ENCODE measurements at places on chromosomes 2 and 18.
A peak's percentile ranks its signal among the peaks of the same experiment; 100 is the strongest.

- no peak for DNase-seq
- H3K27ac ChIP-seq, result no peak overlapping the region
- no peak overlapping the region for H3K4me3 ChIP-seq
- no peaks in the 10 kb centered on the region for H3K36me3 ChIP-seq
- H3K4me1 ChIP-seq, result no peaks in the 10 kb centered on the region
- no peaks in the 10 kb centered on the region for H3K27me3 ChIP-seq
Measured at GRCh38 chr18:31270578-31270977, 47.4 kb upstream of the DSG1 start.

DNA sequence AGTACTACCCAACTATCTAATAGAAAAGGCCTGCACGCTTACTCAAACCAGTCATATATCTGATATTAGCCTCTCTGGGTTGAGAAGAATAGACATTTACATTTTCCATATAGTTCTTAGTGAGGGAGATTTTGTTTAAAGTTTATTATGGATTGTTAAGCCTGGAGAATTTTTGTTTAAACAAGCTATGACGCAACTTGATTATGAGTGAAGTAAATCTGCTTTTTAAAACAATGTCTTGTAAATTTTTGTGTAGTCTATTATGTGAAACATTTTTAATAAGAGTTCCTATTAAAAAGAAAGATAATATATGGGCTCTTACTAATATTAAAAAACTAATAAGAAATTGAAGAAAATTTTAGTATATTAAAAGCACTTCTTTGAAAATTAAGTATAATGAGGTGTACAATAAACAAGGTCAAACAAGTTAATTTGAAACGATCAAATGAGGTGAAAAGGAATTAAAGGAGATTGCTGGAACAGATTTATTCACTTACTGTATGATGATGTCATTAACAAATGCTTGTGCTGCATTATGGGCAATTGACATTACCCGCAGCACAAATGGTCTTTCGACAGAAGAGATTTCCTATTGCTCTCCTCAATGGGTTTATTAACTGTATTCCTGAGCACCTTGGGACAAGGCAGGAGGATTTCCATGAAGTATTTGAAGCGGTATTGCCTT, 229.2 kb upstream of the SMIM21 start:
- no peaks in the 10 kb centered on the region for H3K36me3 ChIP-seq
- DNase-seq, result no peak
- no peak overlapping the region for H3K4me3 ChIP-seq
- no peak overlapping the region for H3K27ac ChIP-seq
- H3K4me1 ChIP-seq, result no peaks in the 10 kb centered on the region

GRCh38 chr2:68388772-68389171, 23.7 kb downstream of the PLEK start:
- no peaks in the 10 kb centered on the region for H3K27me3 ChIP-seq
- H3K36me3 ChIP-seq, result peaks cover 6% of the 10 kb centered on the region
- no peak for DNase-seq
- H3K27ac ChIP-seq, result peak overlapping the region; percentile 94

DNA sequence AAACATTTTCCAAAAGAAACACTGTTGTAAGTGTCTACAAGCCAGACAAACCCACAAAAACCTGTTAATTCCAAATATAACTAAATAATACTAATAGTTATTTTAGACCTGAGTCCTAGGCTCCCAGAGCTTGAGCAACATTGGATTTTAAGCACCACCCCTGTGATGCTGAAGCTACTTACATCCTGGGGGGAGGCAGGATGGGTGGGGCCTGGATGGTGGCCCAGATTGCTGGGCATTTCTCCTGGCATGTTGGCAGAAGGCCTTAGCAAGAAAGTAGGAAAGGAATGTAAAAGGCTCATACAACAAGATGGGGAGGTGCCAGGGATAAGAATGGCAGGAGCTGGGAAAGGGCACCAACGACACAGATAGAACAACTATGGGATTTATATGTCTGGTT, 50.7 kb upstream of the OTX1 start:
- no peak for DNase-seq
- H3K36me3 ChIP-seq, result no peaks in the 10 kb centered on the region
- H3K27me3 ChIP-seq, result no peaks in the 10 kb centered on the region
- no peak overlapping the region for H3K4me3 ChIP-seq
- no peaks in the 10 kb centered on the region for H3K4me1 ChIP-seq

DNA sequence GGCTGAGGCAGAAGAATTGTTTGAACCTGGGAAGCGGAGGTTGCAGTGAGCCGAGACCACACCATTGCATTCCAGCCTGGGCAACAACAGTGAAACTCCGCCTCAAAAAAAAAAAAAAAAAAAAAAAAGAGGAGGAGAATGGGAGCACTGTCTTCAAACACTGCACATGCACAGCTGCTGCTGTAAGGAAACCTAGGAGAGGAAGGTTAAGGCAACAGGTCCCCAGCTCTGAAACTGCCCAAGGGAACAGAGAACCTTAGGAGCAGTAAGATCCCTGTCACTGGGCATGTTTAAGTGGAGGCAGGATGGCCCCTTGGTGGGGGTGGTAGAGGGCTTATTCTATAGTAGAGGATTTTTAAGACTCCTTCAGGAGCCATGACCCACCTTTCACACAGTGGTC, 111.2 kb downstream of the CLIP4 start:
- no peak overlapping the region for H3K4me3 ChIP-seq
- H3K4me1 ChIP-seq, result no peaks in the 10 kb centered on the region
- no peak overlapping the region for H3K27ac ChIP-seq
- no peak for DNase-seq

GRCh38 chr2:31859959-31860358, 150.8 kb downstream of the MEMO1 start:
- H3K27me3 ChIP-seq, result no peaks in the 10 kb centered on the region
- no peaks in the 10 kb centered on the region for H3K36me3 ChIP-seq
- no peaks in the 10 kb centered on the region for H3K4me1 ChIP-seq
- H3K4me3 ChIP-seq, result no peak overlapping the region
- H3K27ac ChIP-seq, result no peak overlapping the region

DNA sequence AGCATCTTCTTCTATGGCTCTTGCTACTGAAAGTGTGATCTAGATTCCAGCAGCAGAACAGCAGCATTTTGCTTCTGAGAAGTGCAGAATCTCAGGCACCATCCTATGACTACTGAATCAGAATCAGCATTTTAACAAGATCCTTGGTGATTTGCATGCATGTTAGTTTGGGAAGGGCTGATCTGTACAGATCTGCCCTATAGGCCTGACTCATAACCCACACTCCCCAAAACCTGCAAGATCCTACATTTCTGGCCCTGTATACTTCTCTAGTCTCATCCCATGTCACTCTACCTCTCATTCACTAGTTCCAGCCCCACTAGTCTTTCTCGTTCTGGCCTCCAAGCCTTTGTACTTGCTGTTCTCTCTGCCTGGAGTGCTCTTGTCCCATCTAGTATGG, 15.7 kb upstream of the DARS1 start:
- H3K36me3 ChIP-seq, result no peaks in the 10 kb centered on the region
- H3K4me3 ChIP-seq, result no peak overlapping the region
- peaks cover 9% of the 10 kb centered on the region for H3K4me1 ChIP-seq
- no peak for DNase-seq
- no peak overlapping the region for H3K27ac ChIP-seq
- H3K27me3 ChIP-seq, result no peaks in the 10 kb centered on the region

DNA sequence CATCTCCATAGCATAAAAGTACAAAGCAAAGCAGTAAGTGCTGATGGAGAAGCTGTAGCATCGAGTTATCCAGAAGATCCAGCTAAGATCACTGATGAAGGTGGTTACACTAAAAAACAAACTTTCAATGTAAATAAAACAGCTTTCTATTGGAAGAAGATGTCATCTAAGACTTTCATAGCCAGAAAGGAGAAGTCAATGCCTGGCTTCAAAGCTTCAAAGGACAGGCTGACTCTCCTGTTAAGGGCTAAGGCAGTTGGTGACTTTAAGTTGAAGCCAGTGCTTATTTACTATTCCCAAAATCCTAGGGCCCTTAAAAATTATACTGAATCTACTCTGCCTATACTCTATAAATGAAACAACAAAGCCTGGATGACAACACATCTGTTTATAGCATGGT, 44.0 kb downstream of the METTL8 start:
- DNase-seq, result no peak
- H3K36me3 ChIP-seq, result no peaks in the 10 kb centered on the region
- no peak overlapping the region for H3K27ac ChIP-seq
- no peaks in the 10 kb centered on the region for H3K4me1 ChIP-seq

DNA sequence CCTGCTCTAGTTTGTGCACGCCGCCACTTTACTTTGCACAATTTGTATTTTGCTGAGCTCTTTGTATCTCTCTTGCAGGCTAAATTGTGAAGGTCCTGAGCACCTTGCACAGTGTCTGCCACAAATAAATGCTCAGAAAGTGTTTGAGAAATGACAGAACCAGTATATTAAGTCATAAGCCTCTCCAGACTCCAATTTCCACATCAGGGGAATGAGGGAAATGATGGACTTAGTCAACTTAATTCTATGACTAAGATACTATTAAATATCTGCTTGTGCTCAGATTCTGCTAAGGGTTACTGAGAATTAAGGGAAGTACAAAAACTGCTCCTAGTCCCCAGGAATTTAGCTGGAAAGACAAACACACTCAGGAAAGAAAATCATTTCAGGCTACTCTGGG, 239.1 kb upstream of the SLC14A2 start:
- DNase-seq, result no peak
- no peak overlapping the region for H3K4me3 ChIP-seq
- no peaks in the 10 kb centered on the region for H3K36me3 ChIP-seq
- no peak overlapping the region for H3K27ac ChIP-seq
- H3K4me1 ChIP-seq, result no peaks in the 10 kb centered on the region

DNA sequence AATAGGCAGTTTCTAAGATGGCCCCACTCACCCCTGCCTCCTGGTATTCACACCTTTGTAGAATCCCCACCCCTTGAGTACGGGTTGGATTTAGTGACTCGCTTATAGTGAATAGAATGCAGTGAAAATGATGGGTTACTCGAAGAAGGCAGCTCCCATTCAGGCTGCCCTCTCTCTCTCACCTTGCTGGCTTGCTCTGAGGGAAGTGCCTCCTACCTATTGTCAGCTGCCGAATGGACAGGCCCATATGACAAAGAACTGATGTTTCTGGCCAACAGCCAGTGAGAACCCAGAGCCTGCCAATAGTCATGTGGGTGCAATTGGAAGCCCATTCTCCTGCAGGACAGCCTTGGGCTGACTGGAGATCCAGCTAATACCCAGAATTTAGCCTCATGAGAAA, 22.1 kb upstream of the RNF103 start:
- no peak overlapping the region for H3K4me3 ChIP-seq
- H3K27me3 ChIP-seq, result no peaks in the 10 kb centered on the region
- no peaks in the 10 kb centered on the region for H3K36me3 ChIP-seq

DNA sequence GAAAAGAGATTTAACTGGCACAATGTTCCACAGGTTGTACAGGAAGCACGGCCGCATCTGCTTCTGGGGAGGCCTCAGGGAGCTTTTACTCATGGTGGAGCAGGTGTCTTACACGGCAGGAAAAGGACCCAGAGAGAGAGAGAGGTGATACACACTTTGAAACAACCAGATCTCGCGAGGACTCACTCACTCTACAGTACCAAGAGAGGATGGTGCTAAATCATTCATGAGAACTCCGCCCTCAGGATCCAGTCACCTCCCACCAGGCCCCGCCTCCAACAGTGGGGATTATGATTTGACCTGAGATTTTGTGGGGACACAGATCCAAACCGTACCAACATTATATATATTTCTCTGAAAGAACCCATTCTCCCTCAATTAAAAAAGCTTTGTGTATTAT, 79.7 kb upstream of the DOCK10 start:
- DNase-seq, result no peak
- H3K4me1 ChIP-seq, result peaks cover 7% of the 10 kb centered on the region
- no peak overlapping the region for H3K4me3 ChIP-seq
- H3K36me3 ChIP-seq, result no peaks in the 10 kb centered on the region
- H3K27ac ChIP-seq, result no peak overlapping the region
- no peaks in the 10 kb centered on the region for H3K27me3 ChIP-seq

DNA sequence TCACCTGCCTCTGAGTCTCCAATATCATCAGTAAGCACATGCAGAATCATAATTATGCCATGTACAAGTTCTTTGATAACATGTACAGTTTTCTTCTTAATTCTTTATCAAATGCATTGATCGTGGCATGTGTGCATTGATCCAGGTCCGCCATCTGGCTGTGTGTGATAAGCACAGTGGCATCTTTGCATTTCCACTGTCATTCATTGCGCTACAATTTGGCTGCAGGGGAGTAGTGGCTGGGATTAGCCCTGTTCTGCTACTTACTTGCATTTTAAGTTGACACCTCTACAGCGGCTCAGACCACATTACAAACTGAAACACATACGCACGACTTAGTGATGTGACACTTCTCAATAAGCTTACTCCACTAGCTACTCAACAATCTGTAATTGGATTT, 83.6 kb upstream of the OTX1 start:
- H3K36me3 ChIP-seq, result no peaks in the 10 kb centered on the region
- DNase-seq, result no peak
- no peak overlapping the region for H3K4me3 ChIP-seq
- no peaks in the 10 kb centered on the region for H3K4me1 ChIP-seq
- no peak overlapping the region for H3K27ac ChIP-seq
- H3K27me3 ChIP-seq, result no peaks in the 10 kb centered on the region

DNA sequence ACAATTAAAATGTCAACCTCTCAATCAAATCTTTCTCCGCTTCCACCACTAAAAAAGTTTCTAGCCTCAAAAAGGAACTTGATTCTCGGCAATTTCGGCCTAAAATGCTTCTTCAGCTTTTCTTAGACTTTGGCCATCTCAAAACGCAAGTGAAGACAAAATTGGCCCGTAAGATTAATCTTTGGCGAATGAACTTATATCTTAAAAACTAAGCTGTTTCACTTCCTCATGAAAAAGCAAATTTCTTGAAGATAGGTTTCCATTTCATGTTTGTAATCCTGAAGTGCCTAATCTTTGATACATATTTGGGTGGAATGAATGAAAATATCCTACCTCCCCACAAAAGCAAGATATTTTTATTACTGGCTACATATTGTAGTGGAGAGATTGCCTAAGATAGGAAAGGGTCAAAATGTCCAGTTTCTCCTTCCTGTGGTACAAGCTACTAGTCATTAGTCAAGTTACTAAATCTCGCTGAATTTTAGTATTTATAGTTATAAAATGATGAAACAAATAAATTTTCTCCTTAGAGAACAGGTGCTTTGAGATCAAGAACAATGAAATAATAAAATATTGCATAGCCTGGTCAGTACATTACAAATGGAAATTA, 85.4 kb upstream of the ZEB2 start:
- DNase-seq, result peak; percentile 6
- H3K27ac ChIP-seq, result no peak overlapping the region
- no peaks in the 10 kb centered on the region for H3K27me3 ChIP-seq
- H3K4me3 ChIP-seq, result no peak overlapping the region
- H3K36me3 ChIP-seq, result no peaks in the 10 kb centered on the region

GRCh38 chr2:128727914-128728313, 409.2 kb upstream of the HS6ST1 start:
- DNase-seq, result no peak
- H3K36me3 ChIP-seq, result no peaks in the 10 kb centered on the region
- H3K27me3 ChIP-seq, result no peaks in the 10 kb centered on the region
- H3K4me3 ChIP-seq, result no peak overlapping the region
- H3K4me1 ChIP-seq, result no peaks in the 10 kb centered on the region
- H3K27ac ChIP-seq, result no peak overlapping the region

Measured in MM.1S (cell line).